SJSA1 (cell line): ENCODE measurements at places on chromosomes 1 and 21. TPM values are rescaled to one million over a fixed set of nuclear protein-coding genes. Genes with fewer than 3 reads are reported as not detected.
A peak's percentile ranks its signal among the peaks of the same experiment; 100 is the strongest.

- H3K27me3 ChIP-seq, result 0 out of 2 replicates have a peak, but pooled peaks cover under 1% of the 10 kb centered on the region
- H3K4me3 ChIP-seq, result no peak overlapping the region
- DNase-seq, result no peak
- no peaks in the 10 kb centered on the region for H3K36me3 ChIP-seq
Measured at GRCh38 chr1:111281411-111281810, 9.2 kb upstream of the CHIA start.

The AMY2B gene
- 0.42 TPM in 1 of 2 replicates, not detected in the other for total RNA-seq

- no peak for DNase-seq
- H3K4me1 ChIP-seq, result no peaks in the 10 kb centered on the region
- H3K36me3 ChIP-seq, result no peaks in the 10 kb centered on the region
- H3K4me3 ChIP-seq, result no peak overlapping the region
- no peak overlapping the region for H3K27ac ChIP-seq
Measured at GRCh38 chr21:45927032-45927431, 54.5 kb upstream of the COL6A1 start.

The FRRS1 gene
- total RNA-seq, result 4.0 and 11.4 TPM in 2 replicates

GRCh38 chr1:11168731-11169130 lies 20.4 kb upstream of the ANGPTL7 start:
- no peaks in the 10 kb centered on the region for H3K27me3 ChIP-seq
- peaks cover 21% of the 10 kb centered on the region for H3K36me3 ChIP-seq
- no peak for DNase-seq
- no peaks in the 10 kb centered on the region for H3K4me1 ChIP-seq

The HMGCS2 gene
- total RNA-seq, result not detected in 2 replicates

GRCh38 chr1:145991735-145992412 lies 4.5 kb downstream of the TXNIP start:
- H3K27me3 ChIP-seq, result no peaks in the 10 kb centered on the region
- DNase-seq, result no peak
- peaks cover 36% of the 10 kb centered on the region for H3K4me1 ChIP-seq
- no peak overlapping the region for H3K27ac ChIP-seq
- H3K4me3 ChIP-seq, result no peak overlapping the region
- peaks cover 32% of the 10 kb centered on the region for H3K36me3 ChIP-seq

DNA sequence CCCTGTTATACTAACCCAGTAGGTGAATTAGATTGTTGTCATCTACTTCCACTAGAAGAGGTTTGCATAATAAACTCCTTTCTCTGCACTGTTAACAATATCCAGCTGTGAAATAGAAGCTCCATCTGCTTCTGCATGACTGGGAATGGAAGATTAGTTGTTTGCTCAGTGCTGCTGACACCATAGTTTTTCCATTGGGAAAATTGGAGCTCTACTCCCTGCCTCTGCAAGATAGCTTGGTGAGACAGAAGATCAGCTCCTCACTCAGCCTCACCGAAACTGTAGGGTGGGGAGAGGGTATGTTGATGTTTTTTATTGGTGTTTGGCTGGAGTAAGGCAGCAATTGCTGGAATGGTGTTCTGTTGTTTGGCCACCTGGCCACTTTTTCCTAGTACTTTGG lies 331.6 kb upstream of the ADAMTS5 start:
- DNase-seq, result no peak
- H3K27me3 ChIP-seq, result no peaks in the 10 kb centered on the region
- H3K4me3 ChIP-seq, result no peak overlapping the region

The OR2L2 gene
- not detected in 2 replicates for total RNA-seq

GRCh38 chr1:67674260-67675011 lies 10.6 kb upstream of the GADD45A start:
- no peak overlapping the region for H3K4me3 ChIP-seq
- no peak overlapping the region for H3K27ac ChIP-seq
- no peak for DNase-seq
- no peaks in the 10 kb centered on the region for H3K36me3 ChIP-seq

The TMIGD3 gene
- total RNA-seq, result not detected in 2 replicates

The TDRD10 gene
- not detected in 2 replicates for total RNA-seq

- peaks cover 5% of the 10 kb centered on the region; the same call in 1 of the 2 replicates for H3K4me1 ChIP-seq
- no peak overlapping the region; the same call in 1 of the 2 replicates for H3K27ac ChIP-seq
- no peak overlapping the region for H3K4me3 ChIP-seq
- H3K27me3 ChIP-seq, result no peaks in the 10 kb centered on the region
- peak; percentile 6 for DNase-seq
Measured at GRCh38 chr1:114458237-114458777, 52.7 kb downstream of the TRIM33 start.

GRCh38 chr21:38410466-38410865 lies 87.8 kb downstream of the ERG start:
- no peak overlapping the region for H3K27ac ChIP-seq
- DNase-seq, result no peak
- no peaks in the 10 kb centered on the region for H3K27me3 ChIP-seq
- H3K4me3 ChIP-seq, result no peak overlapping the region
- H3K4me1 ChIP-seq, result no peaks in the 10 kb centered on the region
- no peaks in the 10 kb centered on the region for H3K36me3 ChIP-seq

- H3K4me1 ChIP-seq, result peaks cover 52% of the 10 kb centered on the region
- no peak for DNase-seq
- no peaks in the 10 kb centered on the region for H3K36me3 ChIP-seq
- no peaks in the 10 kb centered on the region for H3K27me3 ChIP-seq
- peak overlapping the region; percentile 98 for H3K27ac ChIP-seq
Measured at GRCh38 chr1:17130138-17130635, 10.9 kb upstream of the PADI2 start.

DNA sequence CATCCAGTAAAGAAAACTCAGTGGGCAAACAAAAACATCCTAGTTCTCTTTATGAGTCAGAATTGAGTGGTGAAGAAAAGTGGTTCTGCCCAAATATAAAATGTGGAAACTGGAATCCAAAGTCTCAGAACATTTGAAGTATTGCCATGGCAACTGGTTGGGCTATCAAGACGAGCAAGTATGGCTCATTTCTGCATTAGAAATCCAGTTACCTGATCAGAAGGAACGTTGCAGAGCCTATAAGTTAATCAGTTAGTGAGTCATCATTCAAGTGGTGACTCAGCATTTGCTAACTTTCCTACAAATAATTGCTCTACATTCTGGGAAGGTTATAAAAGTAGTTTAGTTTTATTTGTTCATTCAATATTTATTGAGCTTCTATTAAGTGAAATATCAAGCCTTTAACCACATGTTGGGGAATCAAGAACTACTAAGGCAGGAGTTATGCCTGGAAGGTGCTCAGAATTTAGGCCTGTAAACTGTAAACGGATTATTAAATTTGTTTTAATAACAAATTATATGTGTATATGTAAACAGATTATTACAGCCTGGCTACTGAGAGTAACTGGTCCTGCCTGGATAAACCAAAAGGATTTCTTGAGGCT lies 104.3 kb downstream of the PAPPA2 start:
- no peak for DNase-seq
- H3K36me3 ChIP-seq, result no peaks in the 10 kb centered on the region
- H3K4me3 ChIP-seq, result no peak overlapping the region
- H3K27me3 ChIP-seq, result no peaks in the 10 kb centered on the region
- H3K27ac ChIP-seq, result no peak overlapping the region

- H3K4me1 ChIP-seq, result peaks cover 15% of the 10 kb centered on the region
- no peak overlapping the region for H3K27ac ChIP-seq
- no peaks in the 10 kb centered on the region for H3K36me3 ChIP-seq
Measured at GRCh38 chr1:199861020-199861795, 166.3 kb upstream of the NR5A2 start.

- 0 out of 2 replicates have a peak within 1 kb of the TSS, but pooled peaks have one; percentile 13 for H3K27ac ChIP-seq
- DNase-seq, result peak; percentile 98
- peak within 1 kb of the TSS; percentile 97 for H3K4me3 ChIP-seq
Measured at GRCh38 chr1:33430692-33431593, at the start of gene PHC2. Gene PHC2 (minus strand): TSS chr1:33431095. CDS start chr1:33375539, 55,556 bp downstream.

The IGSF8 gene
- 30.6 and 41.7 TPM in 2 replicates for total RNA-seq

The CD1E gene
- not detected in 2 replicates for total RNA-seq

DNA sequence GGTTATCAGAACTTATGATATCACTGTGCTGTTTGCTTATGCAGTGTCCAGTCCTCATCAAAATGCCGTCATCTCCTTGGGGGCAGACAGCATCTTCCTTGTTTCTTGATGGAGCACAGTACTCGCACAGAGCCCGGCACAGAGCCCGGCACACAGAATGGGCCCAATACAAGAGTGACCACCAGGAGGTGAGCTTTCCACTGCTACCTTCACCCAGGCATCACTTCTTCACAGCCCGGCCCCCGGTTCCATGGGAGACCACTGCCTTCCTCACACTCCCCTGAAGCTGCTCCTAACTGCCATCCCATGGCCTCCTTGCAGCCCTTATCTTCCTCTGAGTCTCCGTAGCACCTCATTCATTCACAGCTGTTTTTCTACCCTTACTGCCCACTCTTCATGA lies 94.0 kb downstream of the TNR start:
- no peak for DNase-seq
- H3K4me1 ChIP-seq, result no peaks in the 10 kb centered on the region
- H3K36me3 ChIP-seq, result no peaks in the 10 kb centered on the region
- H3K27me3 ChIP-seq, result no peaks in the 10 kb centered on the region; the same call in 1 of the 2 replicates

GRCh38 chr1:234164098-234164709 lies 209.1 kb upstream of the COA6 start:
- no peaks in the 10 kb centered on the region for H3K36me3 ChIP-seq
- no peak overlapping the region for H3K4me3 ChIP-seq
- DNase-seq, result no peak
- H3K4me1 ChIP-seq, result no peaks in the 10 kb centered on the region
- no peak overlapping the region for H3K27ac ChIP-seq

DNA sequence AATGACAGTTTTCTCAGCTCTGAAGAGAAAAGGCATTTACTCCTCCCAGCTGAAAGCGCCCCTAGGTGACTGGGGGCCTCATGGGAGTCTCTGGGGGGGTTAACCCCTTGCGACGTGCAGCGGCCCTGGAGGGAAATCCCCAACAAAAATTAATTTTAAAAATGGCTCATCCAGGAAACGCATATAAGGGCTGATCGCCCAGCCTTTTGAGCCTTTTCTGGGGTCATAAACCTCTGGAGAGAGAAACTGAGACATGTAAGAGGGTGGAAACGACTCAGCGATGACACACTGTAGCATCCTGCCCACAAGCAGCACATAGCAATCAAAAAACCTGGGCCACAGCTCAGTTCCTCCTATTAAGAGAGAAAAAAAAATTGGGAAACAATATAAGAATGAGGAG lies 20.4 kb upstream of the HPDL start:
- H3K27ac ChIP-seq, result no peak overlapping the region
- no peaks in the 10 kb centered on the region for H3K36me3 ChIP-seq
- DNase-seq, result peak; percentile 8
- H3K4me1 ChIP-seq, result peaks cover 8% of the 10 kb centered on the region

DNA sequence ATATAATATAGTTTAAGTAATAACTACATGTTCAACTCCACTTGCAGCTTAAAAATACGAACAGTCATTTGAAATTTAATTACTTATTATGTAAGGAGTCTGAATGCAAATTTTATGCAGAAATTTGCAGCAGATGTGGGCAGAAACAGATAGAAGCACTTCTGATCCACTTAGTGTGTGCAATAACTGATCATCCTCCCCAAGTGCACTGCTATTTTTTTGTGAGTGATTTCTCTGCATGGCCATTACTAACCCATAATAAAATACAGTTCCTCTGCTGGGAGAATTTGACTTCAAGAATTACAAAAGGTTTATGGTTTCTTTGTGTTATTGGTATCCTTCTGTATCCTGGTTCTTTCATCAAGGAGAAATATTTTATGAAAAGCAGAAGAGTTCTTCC lies 611.5 kb upstream of the RGS18 start:
- no peak overlapping the region for H3K27ac ChIP-seq
- no peak for DNase-seq
- H3K36me3 ChIP-seq, result no peaks in the 10 kb centered on the region
- no peaks in the 10 kb centered on the region for H3K4me1 ChIP-seq
- no peaks in the 10 kb centered on the region for H3K27me3 ChIP-seq

- H3K27me3 ChIP-seq, result no peaks in the 10 kb centered on the region
- no peak overlapping the region for H3K4me3 ChIP-seq
- no peaks in the 10 kb centered on the region for H3K36me3 ChIP-seq
- no peak for DNase-seq
- peak overlapping the region; percentile 90 for H3K27ac ChIP-seq
Measured at GRCh38 chr1:172154551-172154950, 265.9 kb upstream of the C1orf105 start.

DNA sequence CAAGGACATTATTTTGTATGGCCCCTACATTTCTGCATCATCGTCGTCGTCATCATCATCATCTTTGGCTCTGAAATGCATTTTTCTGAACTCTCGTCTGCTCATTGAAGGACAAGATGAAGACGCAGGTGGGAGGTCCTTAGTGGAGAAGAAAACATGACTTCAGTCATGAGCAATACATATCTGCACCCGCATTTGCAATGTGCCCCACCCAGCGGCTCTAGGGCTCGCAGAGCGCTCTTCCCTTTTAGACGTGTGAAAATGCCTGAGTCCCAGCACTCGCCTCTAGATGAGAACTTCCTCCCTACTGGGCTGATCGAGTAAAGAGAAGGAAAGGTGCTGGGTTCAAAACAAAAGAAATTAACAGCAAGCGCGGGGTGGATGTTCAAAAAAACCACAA lies 10.1 kb downstream of the C1orf174 start:
- H3K4me3 ChIP-seq, result no peak overlapping the region
- H3K27me3 ChIP-seq, result no peaks in the 10 kb centered on the region
- DNase-seq, result no peak
- H3K4me1 ChIP-seq, result no peaks in the 10 kb centered on the region

DNA sequence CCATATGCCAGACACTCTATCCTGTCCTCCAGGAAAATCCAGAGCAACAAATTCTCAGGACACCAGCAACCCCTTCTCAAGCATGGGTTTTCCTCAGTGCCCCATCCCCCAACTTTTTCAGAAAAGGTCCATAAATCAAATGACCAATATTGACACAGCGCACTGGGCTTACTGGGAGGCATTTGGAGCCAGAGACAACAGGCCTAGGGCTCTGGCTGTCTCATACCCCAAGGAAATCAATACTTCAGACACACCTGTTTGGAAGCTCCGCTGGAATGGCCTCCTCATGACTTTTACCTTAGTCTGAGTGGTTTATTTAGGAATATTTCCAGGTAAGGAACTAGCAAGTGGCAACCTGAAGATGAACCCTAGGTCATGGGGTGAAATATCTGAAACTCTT lies 66.9 kb upstream of the TNR start:
- no peaks in the 10 kb centered on the region for H3K27me3 ChIP-seq
- H3K4me1 ChIP-seq, result no peaks in the 10 kb centered on the region

- no peaks in the 10 kb centered on the region for H3K36me3 ChIP-seq
- no peaks in the 10 kb centered on the region; the same call in 1 of the 2 replicates for H3K27me3 ChIP-seq
- DNase-seq, result no peak
- no peak overlapping the region for H3K4me3 ChIP-seq
Measured at GRCh38 chr1:64526312-64526711, 56.4 kb downstream of the CACHD1 start.

The ILDR2 gene
- total RNA-seq, result 39.4 and 43.5 TPM in 2 replicates
